NCI-H69 (cell line): ENCODE measurements at places on chromosomes 6 and 20.
A peak's percentile ranks its signal among the peaks of the same experiment; 100 is the strongest.

DNA sequence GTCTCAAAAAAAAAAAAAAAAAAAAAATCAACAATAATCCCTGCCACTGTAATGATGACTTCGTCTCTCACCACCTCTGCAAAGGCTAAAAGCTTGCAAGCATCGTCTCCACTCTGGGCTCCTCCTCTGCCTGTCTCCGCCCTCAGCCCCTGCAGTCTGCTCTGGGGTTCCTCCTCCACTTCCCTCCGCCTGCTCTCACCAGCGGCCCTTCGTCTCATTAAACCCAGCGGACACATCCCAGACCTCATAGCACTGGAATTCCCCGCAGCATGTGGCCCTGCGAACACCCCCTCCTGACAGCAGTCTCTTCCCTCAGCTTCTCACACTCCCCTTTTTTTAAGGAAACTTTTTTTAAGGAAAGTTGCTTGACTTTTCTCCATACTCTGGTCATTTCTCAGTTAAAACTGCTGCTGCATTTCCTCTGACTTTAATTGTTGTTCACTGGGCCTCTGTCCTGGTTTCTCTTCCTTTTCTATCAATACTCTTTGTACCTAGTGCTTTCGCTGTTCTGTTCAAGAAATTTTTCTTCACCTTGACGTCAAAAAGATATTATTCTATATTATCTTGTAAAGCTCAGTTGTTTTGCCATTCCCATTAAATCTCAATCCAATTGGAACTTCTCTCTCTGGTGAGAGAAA is 70.9 kb upstream of the PLEKHG1 start:
- no peak for DNase-seq

GRCh38 chr20:14491436-14491835 is 154.0 kb upstream of the FLRT3 start:
- DNase-seq: peak; percentile 45

- no peak for DNase-seq
These were observed 42.5 kb upstream of the RALY start for GRCh38 chr20:33951171-33951570.

DNA sequence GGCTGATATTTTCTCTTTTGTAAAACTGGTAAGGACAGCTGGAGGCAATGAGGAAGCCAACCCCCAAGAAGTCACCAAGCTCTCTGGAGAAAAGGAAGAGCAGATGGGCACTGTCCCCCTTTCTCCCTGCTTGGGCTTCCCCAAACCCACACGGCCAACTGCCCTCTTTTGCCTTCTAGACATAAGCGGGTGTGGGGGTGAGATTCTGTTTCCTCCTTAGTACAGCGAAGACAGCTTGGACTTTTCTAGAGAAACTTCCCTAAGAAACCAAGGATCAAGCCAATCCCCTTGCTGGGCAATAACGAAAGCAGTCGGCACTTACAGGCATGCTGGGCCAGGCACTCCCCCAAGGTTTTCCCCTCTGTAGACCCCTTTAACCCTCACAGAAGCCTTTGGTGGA is 110.3 kb downstream of the CDC5L start:
- DNase-seq: no peak

DNA sequence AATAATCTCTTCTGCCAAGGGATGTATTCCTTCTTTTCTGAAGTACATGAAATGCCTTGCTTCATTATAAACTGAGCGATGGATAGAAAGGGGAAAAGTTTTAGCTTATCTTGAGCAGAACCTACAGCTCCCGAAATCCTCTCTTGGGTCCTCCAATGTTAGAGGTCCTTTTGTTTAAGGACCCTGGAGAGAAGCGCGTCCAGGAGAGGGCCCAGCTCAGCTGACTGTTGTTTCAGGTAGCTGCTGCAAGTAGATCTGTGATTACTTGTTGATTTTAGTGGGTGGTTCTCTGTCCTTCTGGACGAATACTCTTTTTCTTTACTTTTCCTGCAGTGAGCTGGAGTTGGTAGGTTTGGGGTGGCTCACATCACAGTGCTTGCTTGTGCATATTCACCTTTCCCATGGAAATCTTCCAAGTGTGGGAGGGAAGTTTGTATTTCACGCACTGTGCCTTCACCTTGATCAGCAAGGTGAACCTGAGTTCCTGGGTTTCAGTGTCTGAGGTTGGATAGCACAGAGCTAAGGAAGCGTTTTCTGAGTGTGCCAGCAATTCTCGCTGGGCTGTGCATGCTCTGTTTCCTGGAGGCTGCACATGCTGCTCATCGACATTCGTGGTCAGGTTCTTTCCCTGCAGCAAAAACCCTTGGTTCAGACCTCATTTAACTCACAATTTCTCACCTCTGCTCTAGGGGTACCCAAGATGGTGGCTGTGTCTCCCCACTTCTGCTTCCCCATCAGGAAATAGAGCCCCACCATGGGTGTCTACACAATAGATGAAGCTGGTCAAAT is 176.3 kb downstream of the JARID2 start:
- no peak for DNase-seq

DNA sequence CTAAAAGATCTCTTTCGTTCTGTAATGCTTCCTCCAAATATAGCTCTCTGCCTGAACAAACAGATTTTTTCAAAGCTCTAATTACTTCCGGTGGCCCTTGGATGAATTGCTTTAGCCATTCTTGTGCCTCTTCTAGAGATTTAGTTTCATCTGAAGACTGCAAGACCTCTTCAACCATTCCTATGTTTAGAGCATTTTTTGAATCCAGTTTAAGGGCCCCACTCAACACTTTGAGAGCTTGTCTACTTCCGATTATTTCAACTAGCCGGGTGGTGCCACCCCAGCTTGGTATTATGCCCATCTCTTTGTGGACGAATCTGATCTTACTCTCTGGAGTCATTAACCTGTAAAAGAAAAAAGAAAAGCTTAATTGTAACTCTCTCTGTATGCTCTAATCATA is 23.3 kb downstream of the RNF146 start:
- DNase-seq: peak; percentile 47

DNA sequence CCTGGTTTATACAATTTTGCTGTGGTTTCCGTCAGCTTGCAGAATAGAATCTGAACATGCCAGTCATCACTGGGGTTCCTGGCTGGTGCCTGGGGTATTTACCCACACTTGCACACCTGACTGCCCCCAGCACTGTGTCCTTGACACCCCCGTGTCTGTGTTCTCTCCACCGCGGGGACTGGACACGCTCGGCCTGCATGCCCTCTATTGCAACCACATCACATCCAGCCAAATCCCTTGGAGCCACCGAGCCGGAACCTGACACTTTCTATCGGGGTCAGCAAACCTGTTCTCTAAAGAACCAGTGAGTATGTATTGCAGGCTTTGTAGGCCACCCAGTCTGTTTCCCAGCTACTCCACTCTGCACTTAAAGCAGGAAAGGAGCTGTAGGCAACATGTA is 527.5 kb downstream of the PRKN start:
- peak; percentile 16 for DNase-seq

- no peak for DNase-seq
These were observed 46.0 kb downstream of the SERAC1 start for GRCh38 chr6:158122048-158122447.

DNA sequence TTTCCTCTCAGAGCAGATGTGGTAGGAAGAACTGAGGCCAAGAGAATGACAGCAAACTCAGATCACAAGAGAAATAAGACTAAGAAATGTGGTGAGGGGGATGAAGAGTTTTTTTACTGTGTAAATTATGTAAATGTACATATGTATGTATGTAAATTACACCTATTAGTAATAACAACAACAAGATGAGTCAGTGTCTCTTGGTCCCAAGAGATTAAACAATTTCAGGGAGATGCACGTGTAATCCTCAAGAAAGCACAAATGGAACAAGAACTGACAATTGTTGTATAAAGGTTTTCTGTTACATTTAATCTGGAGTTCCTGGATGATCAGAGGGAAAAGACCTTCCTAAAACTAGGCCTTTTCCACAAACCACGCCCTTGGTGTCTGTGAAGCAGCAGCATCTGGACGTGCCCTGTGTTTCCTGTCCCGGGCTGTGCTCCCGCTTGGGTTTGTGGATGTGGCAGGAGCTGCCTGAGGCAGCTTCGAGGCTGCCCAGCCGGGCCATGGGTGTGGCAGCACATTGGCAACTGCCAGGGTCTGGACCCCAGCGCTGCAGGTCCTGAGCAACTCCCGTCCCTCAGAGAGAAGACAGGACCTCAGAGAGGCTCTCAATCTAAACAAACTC is 994 bp downstream of the CLDN20 start:
- no peak for DNase-seq

DNA sequence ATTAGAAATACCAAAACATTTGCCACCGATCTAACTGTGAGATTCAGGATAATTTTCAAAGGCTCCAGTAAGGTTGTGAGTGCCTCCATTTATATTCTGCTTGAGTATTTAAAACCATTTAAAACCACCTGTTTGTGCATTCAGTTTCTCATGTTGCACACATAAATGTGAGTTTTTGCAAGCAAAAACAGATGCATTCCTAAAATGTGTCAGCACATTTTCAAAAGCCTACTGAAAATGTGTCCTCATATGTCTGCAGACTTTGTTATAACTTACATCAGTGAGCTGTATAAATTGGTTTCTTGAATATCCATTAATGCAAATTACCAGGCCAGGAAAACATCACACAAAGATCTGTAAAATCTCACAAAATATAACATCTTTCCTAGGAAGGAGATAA is 676.6 kb upstream of the EPHA7 start:
- DNase-seq: no peak

- DNase-seq: peak; percentile 63
These were observed 248.8 kb downstream of the TFAP2A start for GRCh38 chr6:10166031-10166430.

DNA sequence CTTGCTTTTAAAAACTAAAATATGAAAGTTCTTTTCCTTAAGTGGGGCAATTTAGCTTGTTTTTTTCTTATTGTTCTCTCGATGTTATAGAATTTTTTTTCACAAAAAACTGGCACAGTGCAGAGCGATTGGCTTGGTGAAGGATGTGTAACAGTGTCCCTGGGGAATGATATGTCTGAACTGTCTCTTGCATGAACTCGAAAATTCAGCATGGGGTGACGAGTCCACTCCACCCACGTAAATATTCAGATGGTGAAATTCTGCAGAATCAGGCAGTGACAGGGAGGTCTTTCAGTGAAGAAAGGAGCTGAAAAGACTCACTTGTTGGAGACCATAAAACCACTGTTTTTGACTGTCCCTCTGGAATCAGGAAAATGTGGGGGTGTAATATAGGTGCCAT is 505.3 kb downstream of the MMUT start:
- DNase-seq: no peak

DNA sequence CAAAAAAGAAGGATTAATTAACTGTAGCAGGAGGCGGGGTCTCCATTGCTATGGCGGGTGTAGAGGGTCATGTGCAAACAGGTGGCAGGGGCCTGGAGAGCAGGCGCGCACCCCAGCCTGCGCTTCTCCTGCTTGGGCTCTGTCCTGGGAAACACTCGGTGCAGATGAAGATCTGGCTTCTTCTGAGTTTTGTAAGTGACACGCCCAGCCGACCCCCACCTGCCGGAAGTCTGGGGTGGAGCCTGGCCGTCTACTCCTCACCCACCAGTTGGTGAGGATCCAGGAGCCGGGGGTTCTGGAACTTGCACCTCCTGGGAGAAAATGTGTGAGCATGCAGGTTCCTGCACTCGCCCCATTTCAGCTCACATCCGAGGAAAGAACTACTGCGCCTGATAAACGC is 19.3 kb downstream of the PMEPA1 start:
- DNase-seq: no peak

DNA sequence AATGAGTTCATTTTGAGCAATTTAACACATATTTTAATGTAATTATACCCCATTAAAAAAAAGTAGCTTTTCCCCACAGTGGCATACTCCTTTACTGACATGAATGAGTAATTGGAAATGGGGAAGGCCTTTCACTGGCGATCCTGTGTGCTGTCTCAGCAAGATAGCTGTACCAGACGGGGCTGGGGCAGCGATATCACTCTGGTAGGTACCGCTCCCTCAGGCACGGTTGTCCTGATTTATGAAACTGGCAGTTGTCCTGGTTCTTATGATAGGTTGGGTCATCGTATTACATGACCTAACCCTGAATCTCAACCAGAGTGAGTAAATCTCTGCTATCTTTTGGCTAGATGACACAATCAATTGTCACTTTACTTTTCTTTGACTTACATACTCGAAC is 355.0 kb upstream of the MAP3K7 start:
- DNase-seq: no peak

DNA sequence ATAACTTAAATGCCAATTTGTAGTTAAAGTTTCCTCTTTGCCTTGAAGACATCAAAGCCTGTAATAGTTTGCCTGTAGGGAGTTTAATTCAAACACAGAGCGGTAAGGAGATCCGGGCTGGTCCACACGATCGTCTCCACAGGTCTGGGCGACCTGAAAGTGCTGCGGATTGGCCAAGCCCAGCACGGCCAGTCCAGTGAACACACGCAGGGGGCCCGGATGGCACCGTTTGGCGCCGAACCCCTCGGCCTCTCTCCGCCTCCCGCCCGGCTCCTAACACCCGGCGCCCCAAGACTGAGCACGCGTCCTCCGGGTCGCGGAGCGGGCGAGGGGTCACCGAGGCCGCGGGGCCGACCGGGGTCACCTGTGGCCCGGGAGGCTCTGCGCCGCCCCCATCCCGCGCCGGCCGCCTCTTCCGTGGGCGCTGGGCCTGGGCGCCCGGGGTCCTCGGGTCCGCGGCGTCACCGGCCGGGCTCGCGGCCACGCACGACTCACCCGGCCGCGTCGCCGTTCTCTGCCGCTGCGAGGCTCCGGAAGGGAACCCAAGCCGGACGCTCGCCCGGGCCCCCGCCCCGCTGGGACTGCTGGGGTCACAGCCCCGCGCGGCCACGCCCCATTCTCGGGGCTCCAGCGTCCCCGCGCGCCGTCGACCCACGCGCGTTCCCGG is 481 bp downstream of the SERPINB6 start:
- peak; percentile 10 for DNase-seq

GRCh38 chr6:131182991-131183425 is 47.7 kb downstream of the AKAP7 start:
- DNase-seq: peak; percentile 59

- peak; percentile 83 for DNase-seq
These were observed 232.9 kb downstream of the EPM2A start for GRCh38 chr6:145502416-145502815.

DNA sequence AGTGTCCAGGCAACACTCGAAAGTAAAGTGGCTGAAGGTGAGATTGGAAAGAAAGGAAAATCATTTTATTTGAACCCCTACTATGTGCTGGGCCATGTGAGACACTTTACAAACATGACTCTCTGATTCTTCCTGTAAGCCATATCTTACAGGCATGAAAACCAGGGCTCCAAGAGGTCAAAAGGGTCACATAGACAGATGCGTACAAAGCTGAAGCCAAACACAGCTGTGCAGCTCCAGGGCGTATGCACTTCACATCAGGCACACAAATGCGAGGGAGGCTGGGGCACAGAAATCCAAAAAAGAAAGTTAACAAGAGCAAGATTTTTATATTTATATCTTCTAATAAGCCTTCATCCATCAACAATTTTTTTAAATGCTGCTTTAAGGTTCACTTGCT is 176.5 kb downstream of the PHACTR1 start:
- DNase-seq: peak; percentile 20

DNA sequence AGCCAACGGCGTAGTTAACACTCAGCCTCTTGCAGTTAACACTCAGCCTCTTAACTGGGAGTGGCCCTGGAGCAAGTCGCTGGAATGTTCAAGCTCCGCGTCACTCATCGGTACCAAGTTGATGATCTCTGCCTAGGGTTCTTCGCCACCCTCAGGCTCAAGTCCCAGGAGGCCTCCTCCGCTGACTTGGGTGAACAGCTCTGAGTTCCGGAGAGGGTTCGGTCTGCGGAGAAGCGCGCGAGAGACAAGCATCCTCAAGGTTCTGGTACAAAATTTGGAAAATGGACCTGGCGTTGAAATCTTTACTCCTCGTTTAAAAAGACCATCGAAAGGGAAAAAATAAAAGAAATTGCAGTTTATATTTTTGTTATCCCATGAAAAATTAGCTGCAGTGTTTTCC is 876 bp upstream of the DSP start:
- peak; percentile 21 for DNase-seq
